ENCODE measurements at places on chromosomes 4 and X.

- no peak for DNase-seq
Observed at GRCh38 chr4:20042769-20043168, 208.9 kb upstream of the SLIT2 start.

DNA sequence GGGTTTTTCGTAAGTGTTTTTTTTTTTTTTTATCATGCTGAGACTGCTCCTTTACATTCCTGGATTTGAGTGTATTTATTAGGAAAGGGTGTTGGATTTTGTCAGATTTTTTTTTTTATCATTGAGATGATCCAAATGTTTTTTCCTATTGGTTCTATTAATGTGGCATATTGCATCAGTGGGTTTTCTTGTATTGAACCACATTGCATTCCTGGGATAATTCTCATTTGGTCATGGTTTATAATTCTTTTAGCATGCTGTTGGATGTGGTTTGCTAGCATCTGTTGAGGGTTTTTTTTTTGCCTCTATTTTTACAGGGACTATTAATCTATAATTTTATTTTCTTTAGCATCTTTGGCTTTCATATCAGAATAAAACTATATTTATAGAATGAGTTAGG lies 28.8 kb downstream of the COL4A5 start:
- no peak for DNase-seq

DNA sequence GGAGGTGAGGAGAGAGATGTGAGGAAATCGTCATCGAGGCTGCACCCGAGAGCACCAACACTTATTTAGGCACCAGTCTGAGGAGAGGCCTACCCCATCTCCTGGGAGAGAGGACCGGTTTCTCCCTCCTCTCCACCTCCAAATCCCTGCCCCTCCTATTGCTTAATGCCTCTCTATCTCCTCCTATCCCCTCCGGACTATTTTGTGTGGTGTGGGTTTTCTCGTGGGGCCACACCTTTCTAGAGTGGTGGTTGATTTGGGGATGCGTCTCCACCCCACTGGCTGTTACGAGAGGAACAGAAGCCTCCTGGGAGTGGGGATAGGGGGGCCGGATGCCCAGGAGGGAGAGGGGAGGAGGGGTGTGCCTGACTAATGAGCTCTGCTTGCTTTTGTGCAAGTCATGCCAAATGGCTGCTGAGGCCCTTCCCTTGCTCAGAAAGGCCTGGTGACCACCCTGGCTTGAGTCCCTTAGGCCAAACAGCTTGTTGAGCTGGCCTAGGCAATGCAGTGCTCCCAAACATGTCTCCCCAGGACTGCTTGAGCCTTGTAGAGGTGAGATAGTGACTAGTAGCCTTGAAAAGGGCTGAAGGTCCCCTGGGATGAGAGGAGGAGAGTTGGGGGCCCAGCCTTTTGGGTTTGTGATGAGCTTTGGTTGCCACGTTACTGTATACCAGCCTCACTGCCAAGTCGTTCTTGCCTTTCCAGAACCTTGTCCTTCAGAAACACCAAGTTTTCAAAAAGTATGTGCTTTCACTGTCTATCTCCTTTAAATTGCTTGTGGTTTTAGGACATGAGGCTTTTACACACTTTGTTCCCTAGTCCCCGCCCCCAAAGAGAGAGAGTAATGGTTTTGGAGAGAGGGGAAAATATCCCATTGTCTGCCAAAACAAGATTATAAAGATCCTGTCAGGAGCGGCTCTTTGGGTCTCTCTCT lies 1.2 kb downstream of the MSN start:
- peak; percentile 42 for DNase-seq

DNA sequence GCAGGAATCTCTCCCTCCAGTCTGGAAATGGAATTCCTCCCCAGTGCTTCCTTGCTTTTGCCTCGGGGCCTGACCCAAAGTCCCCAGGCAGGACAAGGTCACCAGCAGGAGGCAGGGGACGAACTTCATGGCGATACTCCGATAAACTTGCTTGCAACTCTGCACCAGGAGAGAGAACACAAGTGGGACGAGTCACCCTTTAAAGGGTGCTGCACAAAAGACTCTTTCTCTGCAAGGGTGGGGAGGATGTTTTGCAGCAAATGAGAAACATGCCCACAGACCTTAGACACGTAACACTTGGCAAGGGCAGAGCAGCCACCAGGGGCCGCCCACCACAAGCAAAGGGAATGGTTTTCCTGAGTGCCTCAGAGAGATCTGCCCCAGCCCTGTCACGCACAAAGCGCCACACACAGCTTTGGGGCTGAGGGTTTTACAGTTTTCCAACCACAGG lies at the start of gene FGFBP2:
Gene FGFBP2, minus strand, starts transcription at position 175 of the 451 bp plus-strand sequence. Its CDS starts 46 bp downstream, at position 129.
- DNase-seq = no peak

DNA sequence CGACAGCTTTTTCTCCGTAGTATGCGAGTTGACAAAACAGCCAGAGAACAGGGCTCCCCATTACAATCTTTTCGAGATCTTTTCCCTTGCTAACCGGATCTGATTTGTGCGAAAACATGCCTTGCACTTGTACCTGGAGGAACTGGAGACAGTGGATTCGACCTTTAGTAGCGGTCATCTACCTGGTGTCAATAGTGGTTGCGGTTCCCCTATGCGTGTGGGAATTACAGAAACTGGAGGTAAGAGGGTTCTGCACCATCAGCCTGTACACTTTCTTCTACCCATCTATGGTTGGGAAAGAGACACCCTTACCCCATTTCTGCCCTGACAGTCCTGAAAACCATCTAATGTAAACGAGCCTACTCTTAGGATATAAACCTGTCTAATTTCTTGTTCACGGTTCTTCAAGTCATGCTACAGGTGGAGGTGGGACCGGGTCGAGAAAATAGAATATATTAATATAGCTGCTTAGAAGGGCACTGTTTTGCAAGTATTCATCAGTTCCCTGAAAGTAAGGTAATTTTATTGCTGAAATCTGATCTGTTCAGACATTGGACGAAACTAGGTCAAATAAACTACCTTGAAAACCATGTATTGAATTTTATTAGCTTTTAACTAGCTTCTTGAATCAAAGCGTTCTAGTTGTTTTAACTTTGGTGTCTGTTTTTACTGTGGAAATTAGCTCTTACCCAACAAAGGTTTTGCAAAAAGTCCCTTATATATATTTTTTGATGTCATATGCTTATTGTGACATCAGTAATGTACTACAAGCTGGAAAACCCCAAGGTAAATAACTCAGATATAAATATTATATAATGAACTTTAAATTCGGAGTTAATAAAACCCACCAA lies 869 bp downstream of the TMEM184C start:
- DNase-seq = no peak

DNA sequence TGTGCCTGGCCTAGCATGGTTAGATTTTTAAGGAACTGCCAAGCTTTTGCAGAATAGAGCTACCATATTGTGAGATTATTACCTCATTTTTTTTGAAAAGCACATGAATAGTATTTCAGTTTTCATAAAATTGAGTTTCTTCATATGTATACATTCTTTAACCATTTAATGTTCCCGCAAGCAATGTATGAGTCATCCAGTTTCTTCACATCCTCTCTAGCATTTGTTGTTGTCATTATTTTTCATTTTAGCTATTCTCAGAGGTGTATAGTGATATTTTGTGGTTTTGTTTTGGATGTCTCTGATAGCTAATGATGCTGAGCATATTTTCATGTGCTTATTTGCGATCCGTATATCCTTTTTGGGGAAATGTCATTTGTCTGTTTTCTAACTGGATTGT lies 74.9 kb downstream of the GLUD2 start:
- DNase-seq = no peak

- no peak for DNase-seq
Observed at GRCh38 chrX:148713981-148714380, 213.6 kb downstream of the AFF2 start.

- no peak for DNase-seq
Observed at GRCh38 chrX:24982306-24982965, 33.3 kb downstream of the ARX start.

DNA sequence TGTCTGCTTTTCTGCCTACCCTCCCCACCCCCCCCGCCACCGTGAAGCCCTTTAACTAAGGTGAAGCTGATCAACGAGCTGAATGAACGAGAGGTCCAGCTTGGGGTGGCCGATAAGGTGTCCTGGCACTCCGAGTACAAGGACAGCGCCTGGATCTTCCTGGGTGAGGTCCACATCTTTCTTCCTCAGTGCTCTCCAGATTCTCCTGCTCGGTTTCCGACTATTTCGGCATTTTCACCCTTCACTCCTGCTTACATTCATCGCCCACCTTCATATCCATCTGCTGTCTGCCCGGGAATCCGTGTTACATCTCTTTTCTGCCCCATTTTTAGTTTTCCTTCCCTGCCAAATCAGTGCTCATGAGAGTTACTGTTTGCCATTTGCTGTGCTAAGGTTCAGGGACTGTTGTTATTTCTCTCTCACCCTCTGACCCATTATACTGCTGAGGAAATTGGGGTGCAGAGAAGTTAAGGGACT lies 459 bp downstream of the RBMX2 start:
- DNase-seq = no peak

GRCh38 chrX:31228415-31228832 lies 156.6 kb upstream of the FTHL17 start:
- DNase-seq = no peak

- no peak for DNase-seq
Observed at GRCh38 chrX:13094828-13095341, 50.5 kb upstream of the FAM9C start.

DNA sequence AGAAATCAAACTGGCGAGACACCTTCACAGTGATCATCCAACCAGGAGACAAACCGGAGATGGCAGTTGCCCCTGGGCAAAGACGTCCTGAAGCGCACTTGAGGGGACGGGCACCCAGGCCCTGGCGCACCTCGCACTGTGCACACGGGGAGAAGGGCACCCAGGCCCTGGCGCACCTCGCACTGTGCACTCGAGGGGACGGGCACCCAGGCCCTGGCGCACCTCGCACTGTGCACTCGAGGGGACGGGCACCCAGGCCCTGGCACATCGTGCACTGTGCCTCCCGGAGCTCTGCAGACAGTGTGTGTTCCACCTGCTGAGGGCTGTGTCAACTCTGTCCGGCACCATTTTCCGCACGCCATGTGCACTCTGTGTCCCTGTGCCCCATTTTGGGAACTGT lies 34.6 kb upstream of the CPLX1 start:
- no peak for DNase-seq

GRCh38 chr4:105967058-105967658 lies 71.9 kb downstream of the NPNT start:
- DNase-seq = peak; percentile 38

- no peak for DNase-seq
Observed at GRCh38 chrX:145623453-145623852, 194.2 kb upstream of the SLITRK2 start.

DNA sequence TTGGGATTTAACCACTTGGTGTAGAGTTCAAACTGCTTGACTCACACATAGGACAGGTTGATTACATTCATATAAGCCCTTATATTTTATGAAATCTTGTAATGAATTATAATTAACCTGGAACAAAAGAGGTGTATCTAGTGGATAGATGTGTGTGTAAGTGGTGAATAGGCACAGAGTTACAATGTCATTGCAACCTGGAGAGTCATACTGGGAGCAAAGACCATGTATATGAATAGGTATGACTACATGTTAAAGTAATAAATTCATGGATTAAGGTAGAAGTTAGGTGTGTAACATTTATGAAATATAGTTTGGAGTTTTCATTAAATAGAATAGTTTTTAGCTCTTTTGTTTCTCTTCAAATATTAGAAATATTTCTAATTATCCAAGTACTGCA lies 26.1 kb downstream of the RAP1GDS1 start:
- DNase-seq = no peak

DNA sequence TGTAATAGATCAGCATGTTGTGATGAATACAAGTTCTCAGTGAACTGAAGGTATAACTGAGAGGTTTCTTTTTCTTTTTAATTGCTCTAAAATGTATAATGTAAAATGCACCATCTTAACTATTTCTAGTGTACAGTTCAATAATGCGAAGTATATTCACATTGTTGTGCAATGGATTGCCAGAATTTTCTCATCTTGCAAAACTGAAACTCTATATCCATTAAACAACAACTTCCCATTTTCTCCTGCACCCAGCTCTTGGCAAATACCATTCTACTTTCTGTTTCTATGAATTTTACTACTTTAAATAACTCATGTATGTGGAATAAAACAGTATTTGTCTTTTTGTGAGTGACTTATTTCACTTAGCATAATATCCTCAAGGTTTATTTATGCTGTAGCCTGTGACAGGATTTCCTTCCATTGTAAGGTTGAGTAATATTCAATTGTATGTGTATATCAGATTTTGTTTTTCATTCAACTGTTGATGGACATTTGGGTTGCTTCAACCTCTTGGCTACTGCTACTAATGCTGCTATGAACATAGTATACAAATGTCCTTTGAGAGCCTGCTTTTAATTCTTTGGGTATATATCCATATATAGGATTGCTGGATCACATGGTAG lies 53.5 kb upstream of the NPFFR2 start:
- no peak for DNase-seq

DNA sequence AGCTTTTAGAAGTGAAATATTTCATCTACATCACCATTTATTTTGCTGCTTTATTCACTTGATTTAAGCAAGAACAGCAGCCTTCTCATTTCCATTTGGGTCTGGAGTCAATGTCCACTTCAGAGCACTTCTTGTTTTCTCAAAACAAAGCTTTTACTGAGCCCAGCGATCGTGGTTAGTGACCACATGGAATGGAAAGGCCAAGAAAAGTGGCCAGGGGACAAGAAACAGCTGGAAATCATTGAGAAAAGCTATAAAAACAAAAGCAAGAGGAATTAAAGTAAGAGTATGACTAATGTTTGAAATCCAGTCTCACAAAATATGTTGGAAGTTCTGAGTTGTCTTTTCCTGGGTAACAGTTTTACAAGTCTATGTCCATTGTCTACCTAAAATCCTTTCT lies 328.4 kb upstream of the INTU start:
- DNase-seq = no peak

GRCh38 chr4:108651014-108651791 lies 804 bp downstream of the OSTC start:
- DNase-seq = no peak

GRCh38 chr4:108717386-108717785 lies 45.5 kb downstream of the ETNPPL start:
- DNase-seq = no peak

DNA sequence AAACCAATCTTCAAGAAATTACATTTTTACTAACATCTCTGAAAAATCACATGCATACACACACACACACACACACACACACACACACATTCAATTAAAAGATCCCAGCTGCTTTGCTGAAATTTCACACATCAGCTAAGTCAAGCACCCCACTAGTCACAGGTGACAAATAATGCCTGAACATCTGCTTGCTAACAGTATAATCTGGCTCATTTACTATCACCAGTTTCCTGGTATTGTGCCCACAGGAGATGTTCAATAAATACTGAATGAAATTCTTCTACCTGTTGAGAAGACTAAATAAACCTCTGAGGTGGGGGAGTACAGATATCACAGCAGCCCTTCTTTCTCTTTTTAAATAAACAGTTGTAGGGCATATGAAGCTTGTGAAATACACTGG lies 994.0 kb downstream of the ARAP2 start:
- DNase-seq = no peak

- no peak for DNase-seq
Observed at GRCh38 chrX:147899379-147900114, 12.2 kb upstream of the FMR1 start.

DNA sequence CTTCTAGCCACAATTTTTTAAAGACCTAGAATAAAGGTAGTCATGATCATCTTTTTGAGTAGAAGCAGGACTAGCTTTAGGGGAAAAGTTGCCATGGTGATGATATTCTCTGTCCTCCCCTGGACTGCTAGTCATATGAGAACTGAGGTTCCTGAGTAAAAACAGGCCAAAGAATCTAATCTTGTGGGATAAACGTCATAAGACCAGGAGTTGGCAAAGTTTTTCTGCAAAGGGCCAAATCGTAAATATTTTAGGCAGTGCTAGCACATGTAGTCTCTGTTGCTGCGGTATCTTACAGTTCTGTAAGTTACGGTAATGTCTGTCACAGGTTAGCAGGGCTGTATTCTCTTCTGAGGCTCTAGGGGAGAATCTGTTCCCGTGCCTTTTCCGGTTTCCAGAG lies 3.4 kb downstream of the PRPS2 start:
- no peak for DNase-seq
